ENCODE measurements at places on chromosomes 6 and 20.

DNA sequence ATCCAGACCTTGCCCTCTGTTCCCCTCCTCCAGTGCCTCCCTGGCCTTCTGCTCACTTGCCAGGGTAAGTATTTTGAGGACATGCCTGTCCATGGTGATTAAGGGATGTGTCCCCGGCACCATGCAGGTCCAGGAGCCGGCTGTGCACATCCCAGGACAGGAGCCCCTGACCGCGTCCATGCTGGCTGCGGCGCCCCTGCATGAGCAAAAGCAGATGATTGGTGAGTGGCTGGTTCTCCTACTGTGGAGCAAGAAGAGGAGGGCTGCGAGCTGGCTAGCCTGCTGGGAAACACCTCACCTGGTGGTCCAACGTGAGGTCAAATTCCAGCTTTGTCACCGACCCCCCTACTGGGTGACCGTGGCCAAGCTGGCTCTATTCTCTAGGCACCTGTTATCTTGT lies 23.7 kb downstream of the TOMM34 start:
- DNase-seq, result no peak

DNA sequence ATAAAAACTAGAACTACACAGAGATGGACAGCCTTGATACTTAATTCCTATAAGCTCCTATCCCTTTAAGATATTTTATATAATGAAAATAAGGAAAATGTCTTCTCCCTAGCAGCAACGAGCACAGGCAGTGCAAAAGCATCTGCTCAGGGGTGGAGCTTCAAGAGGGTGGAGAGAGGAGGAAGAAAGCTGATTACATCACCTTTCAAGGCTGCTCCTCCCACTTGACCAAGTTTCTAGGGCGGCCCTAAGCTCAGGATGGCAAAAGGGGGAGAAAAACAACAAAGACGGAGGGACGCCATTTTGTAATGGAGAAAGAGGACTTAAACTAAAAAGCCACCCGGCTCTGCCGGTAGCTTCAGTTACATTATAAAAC lies 2.2 kb downstream of the PPP1R10 start:
- peak; percentile 96 for DNase-seq

DNA sequence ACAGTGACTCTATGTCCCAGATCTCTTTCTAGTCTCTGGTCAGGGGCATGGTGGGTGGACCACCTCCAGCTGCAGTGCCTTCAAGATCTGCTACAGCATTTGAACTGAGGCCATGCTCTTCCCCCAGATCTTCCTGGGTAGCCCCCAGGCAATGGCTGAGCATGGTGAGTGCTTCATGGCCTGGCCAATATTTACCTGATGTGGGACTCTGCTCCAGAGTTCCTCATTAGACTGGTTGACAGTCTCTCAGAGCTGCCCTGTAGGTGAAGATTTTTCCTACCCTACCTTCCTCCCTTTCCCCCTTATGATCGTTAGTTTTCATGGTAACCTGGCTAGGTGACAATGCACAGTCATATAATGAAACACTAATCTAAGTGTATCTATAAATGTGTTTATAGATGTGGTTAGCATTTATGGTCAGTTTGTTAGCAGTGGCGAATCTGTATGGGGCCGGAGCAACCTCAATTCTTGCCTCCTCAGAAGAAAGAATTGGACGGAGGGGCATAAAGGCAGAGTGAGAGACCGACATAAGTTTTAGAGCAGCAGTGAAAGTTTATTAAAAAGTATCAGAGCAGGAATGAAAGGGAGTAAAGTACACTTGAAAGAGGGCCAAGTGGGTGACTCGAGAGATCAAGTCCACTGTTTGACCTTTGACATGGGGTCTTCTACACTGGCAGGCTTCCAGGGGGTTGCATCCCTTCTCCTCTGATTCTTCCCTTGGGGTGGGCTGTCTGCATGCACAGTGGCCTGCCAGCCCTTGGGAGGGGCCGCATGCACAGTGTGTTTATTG lies 256.3 kb downstream of the CD83 start:
- no peak for DNase-seq

GRCh38 chr6:30821862-30822784 lies 62.2 kb upstream of the DDR1 start:
- no peak for DNase-seq

GRCh38 chr20:7637184-7637583 lies 303.1 kb downstream of the HAO1 start:
- no peak for DNase-seq

GRCh38 chr6:40809627-40810026 lies 222.5 kb upstream of the LRFN2 start:
- no peak for DNase-seq

DNA sequence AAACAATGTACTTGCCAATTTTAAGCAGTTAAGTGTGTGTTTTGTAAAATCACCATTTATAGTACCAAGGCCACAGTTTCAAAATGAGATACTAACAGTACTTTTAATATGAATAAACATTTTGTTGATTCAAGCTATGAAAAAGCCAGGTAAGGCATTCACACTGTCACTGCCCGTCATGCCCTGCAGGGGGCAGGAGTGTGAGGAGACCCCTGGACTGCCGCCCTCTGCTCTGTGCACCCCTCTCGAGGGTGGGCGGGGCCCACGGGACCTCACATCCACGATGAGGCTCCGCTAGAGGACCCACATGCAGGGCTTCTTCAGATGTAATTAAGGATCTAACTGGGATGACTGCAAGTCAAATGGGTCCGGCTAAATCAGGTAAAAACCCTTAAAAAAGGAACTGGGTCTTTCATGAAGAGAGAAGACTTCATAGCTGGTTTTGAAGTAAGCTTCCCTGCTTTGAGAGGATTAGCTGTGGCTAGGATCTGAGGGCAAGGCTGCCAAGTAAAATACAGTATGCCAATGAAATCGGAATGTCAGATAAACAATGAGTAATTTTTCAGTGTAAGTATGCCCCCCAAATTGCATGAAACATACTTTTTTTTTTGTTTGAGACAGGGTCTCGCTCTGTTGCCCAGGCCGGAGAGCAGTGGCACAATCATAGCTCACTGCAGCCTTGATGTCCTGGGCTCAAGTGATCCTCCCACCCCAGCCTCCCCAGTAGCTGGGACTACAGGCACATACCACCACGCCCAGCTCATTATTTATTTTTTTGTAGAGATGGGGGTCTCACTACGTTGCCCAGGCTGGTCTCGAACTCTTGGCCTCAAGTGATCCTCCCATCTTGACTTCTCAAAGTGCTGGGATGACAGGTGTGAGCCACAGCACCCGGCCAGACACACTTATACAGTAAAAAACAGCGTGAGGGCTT lies 18.7 kb downstream of the DIDO1 start:
- DNase-seq, result no peak

- DNase-seq, result no peak
Measured at GRCh38 chr20:13296070-13296469, 75.0 kb downstream of the ISM1 start.

DNA sequence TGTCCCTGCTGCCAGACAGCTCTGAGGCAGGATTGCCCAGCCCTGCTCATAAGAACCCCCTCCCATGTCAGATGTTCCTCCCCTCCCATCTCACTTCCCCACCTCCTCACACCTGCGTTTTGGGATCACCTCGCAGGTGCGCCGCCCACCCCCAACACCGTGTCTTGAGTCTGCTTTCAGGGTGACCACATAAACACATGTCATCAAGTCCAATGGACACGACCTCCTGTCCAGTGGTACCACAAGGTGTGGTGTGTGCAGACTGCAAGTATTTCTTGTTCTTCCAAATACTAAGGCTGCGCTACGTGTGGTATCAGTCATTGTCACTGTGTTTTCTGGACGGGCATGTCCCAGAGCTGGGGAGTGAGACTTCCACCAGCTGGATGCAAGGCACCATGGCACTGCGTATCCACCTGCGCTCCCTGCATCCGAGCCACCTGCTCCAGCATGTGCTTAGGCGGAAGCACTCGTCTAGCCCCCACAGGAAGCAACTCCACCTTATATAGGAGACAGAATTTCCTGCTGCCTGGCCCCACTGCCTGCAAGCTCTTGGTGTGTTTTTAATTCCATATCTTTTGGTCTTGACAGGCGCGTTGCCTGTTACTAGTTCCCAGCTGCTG lies 119.7 kb upstream of the NXT1 start:
- DNase-seq, result no peak

DNA sequence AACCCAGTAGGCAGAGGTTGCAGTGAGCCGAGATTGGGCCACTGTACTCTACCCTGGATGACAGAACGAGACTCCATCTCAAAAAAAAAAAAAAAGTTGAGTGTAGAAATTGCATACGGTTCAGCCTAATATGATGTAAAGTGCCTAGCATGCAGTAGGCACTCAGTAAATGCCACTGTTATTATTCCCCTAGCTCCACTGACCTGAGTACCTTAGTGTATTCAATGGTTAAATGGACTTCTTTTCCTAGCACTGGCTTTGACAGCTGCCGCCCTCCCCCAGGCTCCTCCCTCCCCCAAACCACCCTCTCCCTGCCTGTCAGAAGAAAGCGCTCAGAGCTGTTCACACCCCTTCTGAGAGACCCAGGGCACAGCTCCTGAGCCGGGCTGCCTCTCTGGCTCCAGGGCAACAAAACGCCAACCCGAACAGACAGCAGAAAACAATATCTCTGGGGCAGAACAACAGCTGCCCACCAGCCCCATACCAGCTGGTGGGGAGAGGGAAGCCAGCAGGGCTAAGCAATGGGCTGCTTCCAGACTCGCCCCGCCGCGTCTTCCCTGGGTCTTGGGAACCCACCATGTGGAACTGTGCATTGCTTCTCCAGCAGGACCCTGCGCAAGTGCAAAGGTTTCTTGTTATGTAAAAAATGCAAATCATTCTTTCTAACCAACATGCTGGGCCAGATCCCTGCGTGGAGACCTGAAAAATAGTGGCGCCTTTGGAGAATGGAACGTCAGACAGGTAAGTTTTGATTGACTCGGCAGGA lies 4.5 kb downstream of the CPNE5 start:
- no peak for DNase-seq

DNA sequence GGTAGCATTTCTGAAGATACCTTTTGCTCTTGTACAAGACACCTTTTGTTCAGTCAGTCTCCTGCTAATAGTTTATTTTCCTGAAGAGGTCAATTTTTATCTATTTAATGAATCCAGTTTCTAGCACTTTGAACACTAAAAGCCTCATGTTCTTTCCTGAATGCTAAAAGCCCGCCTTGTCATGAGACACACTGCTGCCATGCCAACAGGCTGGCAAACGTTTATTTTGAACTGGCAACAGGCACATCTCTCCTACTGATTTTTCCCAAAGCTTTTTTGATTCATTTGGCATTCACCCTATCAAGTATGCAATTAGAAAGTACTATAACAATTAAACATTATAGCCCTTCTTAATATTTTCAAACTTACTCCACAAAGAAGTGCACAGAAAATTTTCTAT lies 421.2 kb upstream of the EYS start:
- DNase-seq, result no peak

GRCh38 chr6:157677235-157677634 lies 145.8 kb upstream of the SNX9 start:
- no peak for DNase-seq

GRCh38 chr6:37583261-37583660 lies 83.6 kb upstream of the CCDC167 start:
- DNase-seq, result no peak

DNA sequence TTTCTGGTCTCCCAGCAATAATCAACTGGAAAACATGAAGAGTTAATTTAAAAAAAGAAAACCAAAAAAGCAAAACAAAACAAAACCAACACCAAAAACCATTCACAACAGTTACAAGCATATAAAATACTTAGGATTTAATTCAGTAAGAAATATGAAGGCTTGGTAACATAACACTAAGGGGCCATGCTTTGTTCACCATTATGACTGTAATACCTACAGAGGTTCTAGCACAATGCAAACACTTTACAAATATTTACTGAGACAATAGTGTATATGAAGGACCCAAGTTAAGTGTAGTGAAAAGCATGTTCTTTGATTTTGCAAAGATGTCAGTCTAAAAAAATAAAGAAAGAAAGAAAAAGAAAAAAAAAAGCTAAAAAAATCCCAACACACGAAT lies 109.8 kb upstream of the EMILIN3 start:
- DNase-seq, result no peak

GRCh38 chr6:170043150-170043819 lies 247.6 kb downstream of the DLL1 start:
- DNase-seq, result no peak

GRCh38 chr20:36173451-36173933 lies 19.0 kb downstream of the EPB41L1 start:
- no peak for DNase-seq

- no peak for DNase-seq
Measured at GRCh38 chr20:31587545-31588389, 17.3 kb upstream of the ID1 start.

DNA sequence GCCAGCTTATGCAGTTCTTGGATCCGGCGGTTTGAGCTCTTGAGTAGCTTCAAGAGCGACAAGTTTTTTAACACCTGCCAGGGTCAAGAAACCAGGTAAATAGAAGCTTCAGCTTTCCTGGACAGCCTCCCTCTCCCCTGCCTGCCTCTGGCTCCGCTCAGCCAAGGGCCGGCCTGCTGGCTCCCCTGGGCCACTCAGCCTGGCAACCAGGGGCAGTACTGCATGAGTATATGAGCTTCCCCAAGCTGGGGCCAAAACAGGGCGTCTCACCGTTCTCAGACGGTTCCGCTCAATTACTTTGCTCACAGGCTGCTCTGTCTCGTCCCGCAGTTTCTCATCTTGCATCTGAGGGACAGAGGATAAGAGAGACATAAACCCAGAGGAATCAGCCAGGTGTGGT lies 856 bp downstream of the TP53TG5 start:
- no peak for DNase-seq

DNA sequence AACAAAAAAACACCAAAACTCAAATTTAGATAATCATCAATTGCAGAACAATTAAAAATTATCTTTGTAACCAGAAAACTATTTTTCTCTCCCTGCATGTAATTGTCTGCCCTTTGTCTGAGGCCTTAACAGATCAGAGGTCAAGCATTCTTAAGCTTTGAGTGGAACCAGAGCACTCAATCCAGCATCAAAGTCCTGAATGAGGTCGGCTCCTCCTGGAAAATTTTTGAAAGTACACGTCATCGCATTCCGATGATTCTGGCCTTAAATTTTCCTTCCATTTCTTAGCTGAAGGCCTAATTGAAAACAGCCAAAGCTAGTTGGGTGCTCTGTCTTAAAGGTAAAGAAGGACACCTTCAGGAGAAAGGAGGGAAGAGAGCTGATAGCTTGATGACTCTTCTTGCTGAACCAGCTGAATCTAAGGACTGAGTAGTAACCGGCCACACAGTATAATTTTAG lies 510.2 kb upstream of the SULF2 start:
- peak; percentile 87 for DNase-seq

Data from GM04504 (cell line).